Activated T-cell treated with anti-CD3 and anti-CD28 coated beads, Interleukin-2, amount 50 U/mL, for 72 hours (primary cell): ENCODE measurements at places on chromosomes 13 and 19.

GRCh38 chr13:24605923-24606372 is 74.3 kb upstream of the ATP12A start:
- DNase-seq, result no peak

DNA sequence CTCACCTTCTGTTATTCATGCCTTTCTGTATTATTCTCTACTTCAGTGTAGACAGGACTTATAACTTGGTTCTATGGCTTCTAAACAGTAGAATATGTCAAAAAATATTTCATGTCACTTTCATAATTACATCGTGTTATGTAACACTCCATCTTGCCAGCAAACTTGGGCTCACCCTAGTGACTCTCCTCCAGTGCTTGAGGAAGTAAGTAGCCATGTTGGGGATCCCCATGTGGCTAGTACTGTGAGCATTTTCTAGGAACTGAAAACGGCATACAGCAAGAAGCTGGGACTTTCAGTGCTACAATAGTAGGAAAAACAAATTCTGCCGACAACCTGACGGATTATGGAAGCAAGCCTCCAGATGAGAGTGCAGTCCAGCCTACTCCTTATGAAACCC is 495.6 kb downstream of the SLITRK6 start:
- no peak for DNase-seq

DNA sequence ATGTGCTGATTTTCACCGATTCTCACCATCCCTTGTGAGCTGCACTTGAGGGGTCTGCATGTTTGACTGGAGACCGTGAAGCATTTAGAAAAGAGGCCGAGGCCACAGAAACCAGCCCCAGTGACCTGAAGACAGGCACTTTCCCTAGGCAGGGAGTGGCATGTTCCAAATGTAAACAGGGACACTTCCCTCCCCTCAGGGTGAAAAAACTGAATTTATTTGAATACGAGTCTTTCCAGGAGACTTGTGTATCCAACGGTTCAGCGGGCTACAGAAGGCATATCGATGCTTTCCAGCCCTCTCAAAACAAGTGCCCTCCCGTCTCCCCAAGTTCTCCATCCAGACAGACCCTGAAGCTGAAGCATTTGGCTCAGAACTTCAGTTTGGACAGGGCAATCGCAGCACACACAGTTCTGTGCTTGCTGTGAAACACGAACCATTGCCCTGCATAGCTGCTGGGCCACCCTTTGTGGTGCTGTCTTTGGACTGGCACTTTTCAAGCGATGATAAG is 106.1 kb downstream of the ZIC5 start:
- DNase-seq, result no peak

DNA sequence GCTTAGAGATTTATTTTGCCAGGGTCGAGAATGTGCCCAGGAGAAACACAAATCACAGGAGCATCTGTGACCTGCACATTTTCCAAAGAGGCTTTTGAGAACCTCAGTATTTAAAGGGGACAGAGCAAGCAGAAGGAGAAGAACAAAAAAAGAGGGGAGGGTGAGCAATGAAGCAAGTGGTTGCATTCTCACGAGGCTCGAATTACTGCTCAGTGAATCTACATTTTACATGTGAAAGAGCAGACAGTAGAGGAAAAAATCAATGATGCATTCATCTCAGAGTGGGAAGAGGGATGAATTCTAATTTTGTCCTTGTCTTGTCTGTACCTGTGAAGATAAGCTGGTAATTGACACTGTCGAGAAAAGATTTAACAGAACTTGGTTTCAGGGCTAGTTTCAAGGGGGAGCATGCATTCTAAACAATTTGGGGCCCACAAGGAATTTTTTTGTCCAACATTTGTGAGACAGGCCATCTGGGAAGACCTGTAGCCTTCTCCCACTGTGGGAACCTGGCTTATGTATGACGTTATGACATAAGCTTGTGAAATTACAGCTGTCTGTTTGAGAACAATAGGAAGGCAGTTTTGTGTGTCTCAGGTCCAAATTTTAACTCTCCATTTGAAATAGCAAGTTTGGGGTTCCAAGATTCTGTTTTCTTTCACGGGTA is 855.1 kb downstream of the SLITRK5 start:
- no peak for DNase-seq

GRCh38 chr13:87667686-87668085 is 3.5 kb upstream of the SLITRK5 start:
- DNase-seq, result no peak

GRCh38 chr13:71137101-71137500 is 729.9 kb downstream of the DACH1 start:
- DNase-seq, result no peak

GRCh38 chr19:47839913-47840312 is 18.2 kb downstream of the CRX start:
- DNase-seq, result no peak

DNA sequence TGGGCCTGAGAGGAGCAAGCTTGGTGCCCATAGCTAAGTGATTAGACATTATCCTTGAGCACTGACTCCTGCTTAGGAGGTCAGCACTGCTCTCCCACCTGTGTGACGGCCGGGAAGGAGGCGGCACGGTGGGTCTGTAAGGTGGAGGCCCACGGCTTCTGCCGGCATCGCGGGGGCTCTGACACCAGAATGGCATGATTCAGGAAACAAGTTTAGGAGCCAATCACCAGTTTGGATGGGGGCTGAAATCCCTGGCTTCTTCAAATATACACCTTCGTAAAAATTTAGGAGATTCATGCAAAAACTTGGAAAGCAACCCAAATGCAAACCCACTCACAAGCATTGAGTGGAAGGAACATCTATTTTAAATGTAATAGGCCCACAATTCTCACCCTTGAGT is 307.3 kb upstream of the TSHZ3 start:
- DNase-seq, result no peak

- no peak for DNase-seq
Observed at GRCh38 chr13:29562786-29563438, 32.6 kb downstream of the SLC7A1 start.

DNA sequence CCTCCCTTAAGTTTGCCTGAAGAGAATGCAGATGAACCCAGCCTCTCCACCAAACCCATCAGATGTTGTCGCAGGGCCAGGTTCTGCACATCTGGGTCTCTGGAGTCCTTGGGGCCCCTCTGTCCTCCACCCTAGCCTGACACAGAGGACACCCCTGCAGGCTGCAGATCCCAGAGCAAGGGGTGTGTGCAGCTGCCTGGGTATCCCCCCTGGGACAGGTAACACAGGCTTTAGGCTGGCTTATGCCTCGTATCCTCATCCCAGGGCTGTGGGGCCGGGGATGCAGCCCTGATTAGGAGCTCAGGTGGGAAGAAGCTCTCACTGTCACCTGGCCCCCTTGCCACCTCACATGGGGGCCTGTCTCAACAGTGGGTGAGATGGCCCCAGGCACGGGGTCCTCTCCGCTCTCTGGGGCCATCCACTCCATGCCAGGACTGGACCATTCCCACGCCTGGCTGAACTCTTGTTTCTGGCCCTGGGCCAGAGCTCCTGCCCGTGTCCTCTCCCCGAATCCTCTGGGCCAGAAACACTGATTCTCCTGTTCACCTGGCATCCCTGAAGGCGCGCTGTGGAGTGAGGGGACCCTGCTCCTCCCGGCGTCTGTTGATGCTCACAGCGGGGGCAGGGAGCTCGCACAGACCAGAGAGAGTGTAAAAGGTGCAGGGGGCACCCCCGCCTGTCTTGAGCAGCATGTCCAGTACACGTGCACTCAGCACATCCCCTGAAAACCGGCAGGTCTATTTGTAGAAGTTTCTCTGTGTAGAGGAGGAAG is 38.7 kb upstream of the TPM4 start:
- no peak for DNase-seq

DNA sequence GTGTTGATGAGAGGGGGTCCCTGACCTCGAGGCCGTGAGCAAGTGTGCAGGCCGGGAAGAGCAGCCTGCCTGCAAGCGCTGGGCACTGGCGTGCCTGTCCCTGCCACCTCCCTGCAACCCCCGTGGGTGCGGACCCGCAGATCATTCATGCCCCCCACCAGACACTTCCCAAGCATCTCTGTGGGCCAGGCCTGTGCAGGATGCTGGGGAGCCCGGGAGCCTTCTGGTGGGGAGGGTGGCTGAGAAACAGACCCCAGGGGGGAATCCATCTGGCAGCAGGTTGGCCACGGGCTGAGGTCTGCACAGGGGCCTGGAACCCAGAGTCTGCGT is 18.4 kb upstream of the CACTIN start:
- DNase-seq, result no peak

DNA sequence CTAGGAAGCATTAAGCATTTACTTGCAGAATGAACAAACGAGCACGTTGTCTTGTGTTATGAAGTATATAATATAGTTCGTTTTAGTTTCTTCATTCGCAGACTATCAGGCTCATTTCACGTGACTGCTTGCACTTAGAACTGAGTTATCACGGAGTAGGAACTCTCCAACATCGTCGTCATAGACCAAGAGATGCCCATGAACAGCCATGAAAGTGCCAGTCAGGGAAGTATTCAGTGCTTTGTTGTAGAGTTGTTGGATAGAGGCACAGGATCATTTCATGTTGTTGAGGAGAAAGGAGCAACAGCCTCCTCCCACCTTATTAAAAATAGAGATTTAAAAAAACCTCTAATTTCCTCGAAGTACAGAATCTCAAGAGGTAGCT is 977 bp upstream of the IL17D start:
- no peak for DNase-seq

GRCh38 chr13:55613429-55614187 is 1527.1 kb upstream of the PRR20A start:
- no peak for DNase-seq

- no peak for DNase-seq
Observed at GRCh38 chr19:49875177-49875576, 2.0 kb downstream of the AKT1S1 start.

DNA sequence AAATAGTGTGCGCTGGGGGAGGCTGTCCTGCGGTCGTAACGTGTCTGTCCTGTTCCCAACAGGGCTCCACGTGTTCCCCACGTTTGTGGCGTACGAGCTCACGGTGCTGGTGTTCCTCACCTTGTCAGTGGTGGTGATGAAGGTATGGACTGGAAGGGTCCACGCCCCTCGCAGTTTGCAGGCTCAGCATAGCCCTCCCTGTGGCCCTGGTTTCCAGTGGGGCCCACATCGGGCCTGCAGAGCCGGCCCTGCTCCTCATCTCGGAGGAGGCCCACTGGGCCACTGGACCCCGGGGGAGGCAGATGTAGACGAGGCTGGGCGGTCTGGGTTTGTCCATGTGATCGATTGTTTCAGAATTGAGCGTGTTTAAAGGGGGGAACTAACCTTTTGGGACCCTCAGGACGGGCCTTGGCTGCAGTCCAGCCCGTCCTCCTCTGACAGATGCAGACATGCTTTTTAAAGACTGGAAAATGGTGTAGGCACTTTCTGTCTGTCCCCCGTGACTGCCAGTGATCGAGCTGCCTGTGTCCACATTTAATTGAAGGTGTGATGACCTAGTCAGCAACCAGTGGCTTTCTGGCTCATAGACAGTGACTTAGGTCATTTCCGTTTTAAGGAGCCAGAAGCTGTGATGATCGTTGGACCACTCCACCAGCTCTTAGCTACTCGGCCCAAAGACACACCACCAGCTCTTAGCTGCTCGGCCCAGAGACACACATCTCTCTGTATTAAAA is 37.1 kb upstream of the TFDP1 start:
- no peak for DNase-seq

DNA sequence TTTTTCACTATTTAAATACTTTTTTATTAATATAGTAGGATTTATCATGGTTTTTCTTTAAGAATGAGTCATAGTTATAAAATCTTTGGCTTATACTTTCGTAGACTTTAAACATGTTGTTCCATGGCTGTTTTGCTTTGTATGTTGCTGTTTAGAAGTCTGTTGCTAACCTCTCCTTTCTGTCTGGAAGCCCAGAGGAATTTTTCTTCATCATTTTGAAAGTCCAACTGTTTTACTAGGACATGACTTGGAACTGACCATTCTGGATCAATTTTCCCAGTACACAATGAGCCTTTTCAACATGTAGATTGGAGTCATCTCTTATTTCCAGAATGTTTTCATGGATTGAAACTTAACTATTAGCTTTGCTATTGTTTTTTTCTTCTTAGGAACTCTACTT is 7.9 kb downstream of the CAB39L start:
- no peak for DNase-seq

DNA sequence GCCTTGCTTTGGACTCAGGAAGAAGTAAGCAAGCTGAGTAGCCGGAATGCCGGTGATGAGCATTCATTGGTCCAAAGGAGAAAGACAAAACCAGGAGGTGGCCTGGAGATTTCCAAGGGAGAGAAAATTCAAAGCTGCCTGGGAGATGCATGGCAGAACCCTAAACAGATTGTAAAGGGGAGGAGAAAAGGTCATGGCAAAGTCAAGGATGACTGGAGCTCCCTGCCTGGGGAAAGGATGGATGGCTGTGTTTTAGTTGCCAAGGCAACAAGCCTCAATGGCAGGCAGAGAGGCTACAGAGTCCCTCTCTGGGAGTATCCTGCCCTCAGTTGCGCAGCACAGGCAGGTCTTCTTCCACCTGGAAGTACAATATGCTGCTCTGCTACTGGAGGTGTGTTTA is 134.0 kb downstream of the ENOX1 start:
- no peak for DNase-seq

- DNase-seq, result no peak
Observed at GRCh38 chr13:20997301-20998161, 63.9 kb downstream of the LATS2 start.

DNA sequence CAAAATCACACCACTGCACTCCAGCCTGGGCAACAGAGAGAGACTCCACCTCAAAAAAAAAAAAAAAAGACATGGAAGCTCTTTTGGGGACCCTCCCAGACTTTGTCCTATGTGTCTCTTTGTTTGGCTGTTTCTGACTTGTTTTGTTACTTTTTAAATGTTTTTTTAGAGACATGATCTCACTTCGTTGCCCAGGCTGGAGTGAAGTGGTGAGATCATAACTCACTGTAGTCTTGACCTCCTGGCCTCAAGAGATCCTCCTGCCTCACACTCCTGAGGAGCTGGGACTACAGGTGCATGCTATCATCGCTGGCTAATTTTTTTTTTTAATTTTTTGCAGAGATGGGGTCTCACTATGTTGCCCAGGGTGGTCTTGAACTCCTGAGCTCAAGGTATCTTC is 16.4 kb upstream of the DPP9 start:
- no peak for DNase-seq

GRCh38 chr19:40611096-40611495 is 9.9 kb downstream of the LTBP4 start:
- DNase-seq, result no peak

DNA sequence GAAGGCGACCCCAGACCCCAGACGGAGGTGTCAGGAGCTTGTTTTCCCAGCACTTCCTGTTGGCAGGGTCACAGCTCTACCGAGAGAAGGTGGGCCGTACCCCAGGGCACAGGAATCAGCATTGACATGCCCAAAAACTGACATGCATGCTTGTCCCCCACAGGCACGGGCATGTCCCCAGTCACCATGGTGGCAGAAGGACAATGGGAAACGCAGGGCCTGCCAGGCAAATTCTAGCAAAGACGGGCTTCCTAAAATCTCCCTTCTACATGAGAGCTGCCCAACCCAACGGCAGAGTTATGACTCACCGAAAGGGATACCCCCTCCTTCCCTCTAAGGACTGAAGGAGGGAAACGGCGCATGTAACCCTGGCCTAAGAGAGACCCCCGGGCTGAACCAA is 18.5 kb downstream of the TSHZ3 start:
- DNase-seq, result no peak
